ENCODE measurements at places on chromosomes 2 and 18.

DNA sequence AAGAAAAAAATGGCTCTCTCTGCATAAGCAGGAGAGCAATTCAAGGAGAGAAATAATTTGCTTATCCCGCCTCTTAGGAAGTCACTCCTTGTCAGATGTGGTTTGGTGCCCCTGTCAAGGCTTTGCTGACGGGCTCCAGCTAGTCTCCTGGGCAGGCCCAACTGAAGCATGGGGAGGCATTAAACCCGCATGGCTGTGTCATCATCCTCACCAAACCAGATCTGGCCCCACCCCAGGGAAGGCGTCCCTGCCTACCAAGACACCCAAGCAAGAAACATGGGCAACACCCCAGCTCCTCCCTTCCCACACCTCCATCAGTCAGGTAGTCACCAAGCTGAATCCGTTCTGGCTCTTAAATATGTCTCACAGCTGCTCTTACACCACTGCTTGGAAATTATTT, 108.0 kb downstream of the SGPP2 start:
- DNase-seq, result no peak

DNA sequence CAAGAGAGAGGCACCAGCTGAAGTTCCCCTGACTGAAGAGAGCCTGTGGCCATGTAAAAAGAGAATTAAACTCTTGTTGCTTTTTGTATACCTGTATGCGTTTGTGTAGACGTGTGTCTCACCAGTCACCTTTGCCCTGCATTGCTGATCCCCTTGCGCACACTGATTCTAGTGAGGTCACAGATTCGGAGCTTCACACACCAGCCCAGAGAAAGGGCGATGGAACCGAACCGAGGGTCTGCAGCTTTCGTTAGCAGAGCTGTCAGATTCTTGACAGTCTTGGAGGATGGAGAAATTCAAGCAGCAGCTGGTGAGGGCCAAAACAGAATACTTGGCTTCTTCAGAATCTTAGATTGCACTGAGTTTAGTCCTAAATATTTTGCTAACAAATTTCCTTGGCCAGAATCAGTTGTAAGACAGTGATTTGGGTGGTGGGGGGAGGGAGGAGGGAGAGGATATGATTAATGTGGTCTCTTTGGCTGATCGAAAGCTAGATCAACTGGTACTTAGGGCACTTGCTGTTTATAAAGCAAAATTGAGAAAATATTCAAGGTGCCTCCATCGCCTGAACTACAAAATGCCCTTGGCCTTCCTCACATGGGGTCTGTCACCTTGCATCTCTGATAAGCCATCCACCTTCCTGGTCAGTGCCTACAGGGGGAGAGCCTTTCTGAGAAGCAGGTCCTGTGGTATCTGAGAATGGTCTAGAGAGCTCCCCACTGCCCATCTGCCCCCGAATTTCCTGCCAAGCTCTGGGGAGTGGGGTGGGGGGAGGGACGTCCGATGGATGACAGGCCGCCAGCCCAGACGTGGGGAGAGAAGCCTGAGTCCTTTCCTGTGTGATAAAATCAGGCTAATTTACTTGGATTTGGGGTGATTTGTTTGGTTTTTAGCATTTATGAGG, 123.5 kb downstream of the CABLES1 start:
- DNase-seq, result no peak

GRCh38 chr2:48719480-48720177, 35.9 kb downstream of the LHCGR start:
- no peak for DNase-seq

DNA sequence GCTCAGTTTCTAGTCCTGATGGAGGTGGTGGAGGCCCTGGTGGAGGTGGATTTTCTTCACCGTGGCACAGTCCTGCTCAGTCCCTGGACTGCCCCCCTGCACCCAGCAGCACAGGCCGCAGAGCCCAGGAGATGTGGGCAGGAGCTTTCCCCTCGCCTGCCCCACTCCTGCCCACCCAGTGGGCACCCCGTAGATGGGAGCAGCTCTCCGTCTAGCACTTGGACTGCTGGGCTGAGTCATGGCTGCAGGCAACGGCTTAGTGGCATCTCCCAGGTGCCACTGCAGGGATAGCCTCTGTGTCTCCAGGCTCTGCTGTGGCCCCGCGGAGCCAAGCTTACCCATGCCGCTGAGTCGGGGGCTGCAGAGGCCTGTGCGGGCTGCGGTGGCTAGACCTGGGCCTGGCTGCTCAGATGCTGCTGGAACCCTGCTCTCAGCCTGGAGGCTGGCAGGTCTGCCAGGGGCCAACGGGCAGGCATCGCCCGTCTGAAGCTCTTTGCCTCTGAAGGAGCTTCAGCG, 92.3 kb upstream of the CTDP1 start:
- no peak for DNase-seq

DNA sequence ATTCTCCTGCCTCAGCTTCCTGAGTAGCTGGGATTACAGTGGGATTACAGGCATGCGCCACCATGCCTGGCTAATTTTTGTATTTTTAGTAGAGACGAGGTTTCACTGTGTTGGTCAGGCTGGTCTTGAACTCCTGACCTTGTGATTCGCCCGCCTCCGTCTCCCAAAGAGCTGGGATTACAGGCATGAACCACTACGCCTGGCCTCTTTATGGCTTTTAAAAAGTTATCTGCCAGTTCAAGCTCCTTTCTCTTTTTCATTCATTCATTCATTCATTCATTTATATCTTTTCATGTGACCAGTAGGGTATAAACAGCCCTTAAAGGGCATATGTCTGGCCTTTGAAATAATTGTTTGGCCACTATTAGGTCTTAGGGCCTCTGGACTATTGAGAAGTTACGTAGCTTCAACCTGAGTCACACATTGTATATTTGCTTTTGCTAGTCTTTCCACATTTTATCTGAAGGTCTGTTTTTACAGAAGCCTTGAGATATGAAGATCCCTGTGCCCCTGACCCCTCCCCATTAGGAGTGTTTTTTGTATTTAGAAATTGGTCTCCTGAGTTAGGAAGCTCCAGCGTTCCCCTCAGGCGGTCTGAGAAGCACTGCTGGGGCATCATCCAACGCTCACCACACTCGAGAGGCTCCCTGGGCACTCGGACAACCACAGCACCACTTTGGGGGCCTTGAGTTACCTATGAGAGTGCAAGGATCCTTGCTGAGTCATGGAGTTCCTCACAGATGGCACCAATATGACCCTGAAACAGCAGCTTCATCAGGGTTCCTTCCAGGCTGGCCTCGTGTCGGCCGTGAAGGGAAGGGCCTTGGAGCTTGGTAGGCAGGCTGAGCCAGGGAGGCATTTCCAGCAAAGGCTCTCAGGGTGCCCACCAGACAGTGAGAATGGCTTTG, 21.8 kb downstream of the FZD5 start:
- no peak for DNase-seq

GRCh38 chr18:46343931-46344372, 239.8 kb downstream of the HAUS1 start:
- DNase-seq, result peak; percentile 35

GRCh38 chr18:63676526-63677323, 15.0 kb upstream of the SERPINB3 start:
- no peak for DNase-seq

DNA sequence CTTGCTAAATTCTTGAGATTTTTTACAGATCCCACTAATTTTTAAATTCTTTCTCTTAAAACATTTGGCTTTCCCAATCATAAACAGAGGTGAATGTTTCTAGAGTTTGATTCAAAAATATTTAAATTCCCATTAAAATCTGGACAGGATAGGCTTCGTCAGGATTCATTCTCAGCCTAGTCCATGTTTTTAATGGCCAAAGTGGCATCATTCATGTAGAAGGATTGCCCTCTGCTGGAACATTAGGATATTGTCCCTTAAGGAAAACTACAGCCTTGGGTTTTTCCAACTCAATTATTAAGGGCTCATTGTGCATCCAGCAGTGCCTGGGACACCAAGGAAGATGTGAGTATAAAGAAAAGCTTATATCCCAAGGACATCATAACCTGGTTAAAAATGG, 71.7 kb downstream of the TPGS2 start:
- no peak for DNase-seq

GRCh38 chr18:63878925-63879324, 8.6 kb upstream of the SERPINB2 start:
- DNase-seq, result no peak

GRCh38 chr2:97670471-97670870, 958 bp downstream of the C2orf92 start:
- DNase-seq, result no peak

DNA sequence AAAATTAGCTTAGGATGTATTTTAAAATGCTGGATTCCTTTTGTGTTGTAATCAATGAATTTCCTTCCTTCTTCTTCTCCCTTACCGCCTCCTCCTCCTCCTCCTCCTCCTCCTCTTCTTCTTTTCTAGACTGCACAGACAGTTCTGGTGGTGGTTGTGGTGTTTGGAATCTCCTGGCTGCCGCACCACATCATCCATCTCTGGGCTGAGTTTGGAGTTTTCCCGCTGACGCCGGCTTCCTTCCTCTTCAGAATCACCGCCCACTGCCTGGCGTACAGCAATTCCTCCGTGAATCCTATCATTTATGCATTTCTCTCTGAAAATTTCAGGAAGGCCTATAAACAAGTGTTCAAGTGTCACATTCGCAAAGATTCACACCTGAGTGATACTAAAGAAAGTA, 18.8 kb downstream of the GALR1 start:
- DNase-seq, result no peak

- DNase-seq, result no peak
Observed at GRCh38 chr2:138572318-138572717, 70.7 kb downstream of the SPOPL start.

DNA sequence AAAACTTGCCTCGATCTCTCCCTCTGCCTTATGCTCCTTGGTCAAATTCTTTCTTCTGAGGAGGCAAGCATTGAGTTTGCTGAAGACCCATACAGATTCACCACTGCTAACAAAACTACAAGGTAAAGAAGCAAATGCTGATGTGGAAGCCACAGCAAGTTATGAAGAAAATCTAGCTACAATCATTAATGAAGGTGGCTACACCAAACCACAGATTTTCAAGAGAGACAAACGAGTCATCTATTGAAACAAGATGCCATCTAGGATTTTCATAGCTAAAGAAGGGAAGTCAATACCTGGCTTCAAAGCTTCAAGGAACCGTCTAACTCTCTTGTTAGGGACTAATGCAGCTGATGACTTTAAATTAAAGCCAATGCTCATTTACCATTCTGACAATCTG, 203.2 kb downstream of the METTL4 start:
- no peak for DNase-seq

DNA sequence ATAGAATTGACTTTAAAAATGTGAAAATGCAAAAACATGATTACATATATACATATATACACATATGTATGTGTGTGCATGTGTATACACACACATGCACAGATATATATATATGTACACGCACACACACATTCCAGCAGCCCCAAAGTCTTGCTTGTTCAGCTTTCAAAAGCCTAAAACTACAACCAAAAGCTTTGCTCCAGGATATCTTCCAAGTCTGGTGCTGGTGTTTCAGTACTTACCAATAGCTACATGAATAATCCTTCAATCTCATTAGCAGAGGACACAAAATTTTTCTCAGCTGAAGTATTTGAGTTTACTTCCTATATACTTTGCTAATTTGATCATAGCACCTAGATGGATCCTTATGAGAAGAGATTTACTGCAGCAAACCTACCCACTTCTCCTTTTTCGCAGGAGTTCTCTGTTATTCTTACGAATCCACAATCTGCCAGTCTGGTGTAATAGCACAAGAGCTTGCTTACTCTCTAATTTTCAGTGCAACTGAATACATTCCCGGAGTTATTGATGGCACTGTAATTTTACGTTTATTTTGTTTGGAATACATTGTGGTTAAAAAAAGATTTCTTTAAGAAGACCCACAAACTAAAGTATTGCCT, 553.3 kb downstream of the ARHGAP15 start:
- no peak for DNase-seq

GRCh38 chr2:7878786-7879482, 802.9 kb upstream of the ID2 start:
- no peak for DNase-seq

GRCh38 chr18:48306838-48307237, 102.3 kb downstream of the ZBTB7C start:
- no peak for DNase-seq

DNA sequence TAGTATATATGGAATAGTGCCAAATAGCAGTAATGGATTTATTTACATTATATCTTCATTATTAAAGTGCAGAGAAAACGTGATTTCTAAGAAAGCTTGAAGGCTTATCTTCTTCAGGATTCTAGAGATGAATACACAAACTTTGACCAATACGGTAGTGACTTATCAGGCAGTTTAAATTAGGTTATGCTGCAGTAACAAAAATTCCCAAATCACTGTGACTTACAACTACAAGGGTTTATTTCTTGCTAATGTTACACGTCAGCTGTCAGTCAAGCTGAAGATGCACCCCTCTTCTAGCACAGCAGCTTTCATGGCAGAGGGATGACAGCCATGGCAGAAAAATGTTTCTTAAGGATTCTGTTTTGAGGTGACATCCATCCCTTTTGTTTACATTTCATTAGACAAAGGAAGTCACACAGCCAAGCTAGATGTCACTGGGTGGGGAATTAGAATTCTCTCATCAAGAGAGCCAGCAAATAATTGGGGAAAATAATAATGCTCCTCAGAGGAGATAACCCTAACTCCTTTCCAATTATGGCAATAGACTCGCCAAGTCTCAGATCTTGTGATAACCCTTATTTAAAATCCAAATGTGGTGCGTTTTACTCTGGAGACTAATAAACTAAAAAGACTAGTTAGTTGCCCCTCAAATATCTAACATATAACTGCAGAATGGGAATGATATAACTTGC, 268.3 kb upstream of the CYP26B1 start:
- no peak for DNase-seq

DNA sequence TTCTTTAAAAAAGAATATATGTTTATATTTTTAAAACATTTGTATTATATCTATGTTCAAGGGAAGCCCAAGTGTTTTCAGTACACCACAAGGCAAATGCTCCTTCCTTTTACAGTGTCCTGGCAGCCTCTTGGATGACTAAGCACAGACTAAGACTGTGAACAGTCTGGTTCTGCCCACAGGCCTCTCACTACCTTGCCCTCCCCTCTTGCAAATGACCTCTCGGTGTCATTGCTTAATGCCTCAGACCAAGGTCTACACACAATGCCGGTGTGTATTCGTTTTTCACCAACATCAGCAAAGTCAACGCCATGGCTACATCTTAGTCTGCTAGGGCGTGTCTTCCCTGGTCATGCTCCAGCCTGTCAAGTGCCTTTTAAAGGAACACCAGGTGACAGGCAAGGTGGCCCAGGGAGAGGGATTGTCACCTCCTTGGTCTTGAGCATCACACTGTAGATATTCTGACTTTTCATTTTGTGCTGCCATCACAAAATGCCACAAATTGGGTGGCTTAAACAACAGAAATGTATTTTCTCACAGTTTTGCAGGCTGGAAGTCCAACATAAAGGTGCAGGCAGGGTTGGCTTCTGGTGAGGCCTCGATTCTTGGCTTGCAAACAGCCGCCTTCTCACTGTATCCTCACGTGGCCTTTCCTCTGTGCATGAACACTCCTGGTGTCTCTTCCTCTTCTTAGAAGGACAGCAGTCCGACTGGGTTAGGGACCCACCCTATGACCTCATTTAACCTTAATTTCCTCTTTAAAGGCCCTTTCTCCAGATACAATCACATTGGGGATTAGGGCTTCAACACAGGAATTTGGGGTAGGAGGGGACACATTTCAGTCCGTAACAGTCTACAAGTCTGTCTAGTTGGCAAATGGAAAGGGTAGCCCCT, 266.5 kb downstream of the KLHL29 start:
- DNase-seq, result no peak

GRCh38 chr2:16475586-16475985, 190.0 kb downstream of the CYRIA start:
- DNase-seq, result no peak

Data from stimulated activated CD4-positive, alpha-beta T cell treated with anti-CD3 and anti-CD28 coated beads, Interleukin-4, amount 100 ng/mL, for 24 hours (primary cell).